Endothelial cell (in vitro differentiated cells): ENCODE measurements at places on chromosomes 12 and 14.

- no peaks in the 10 kb centered on the region for H3K4me1 ChIP-seq
- H3K4me3 ChIP-seq: no peak overlapping the region
- no peaks in the 10 kb centered on the region for H3K36me3 ChIP-seq
Measured at GRCh38 chr14:66982247-66982646, 207.0 kb upstream of the GARIN2 start.

GRCh38 chr12:88063375-88063774, 34.2 kb upstream of the C12orf50 start:
- H3K4me1 ChIP-seq: no peaks in the 10 kb centered on the region
- no peak overlapping the region for H3K4me3 ChIP-seq
- H3K27me3 ChIP-seq: no peaks in the 10 kb centered on the region
- DNase-seq: no peak
- H3K36me3 ChIP-seq: no peaks in the 10 kb centered on the region

GRCh38 chr12:62448436-62448835, 18.2 kb upstream of the MON2 start:
- no peak overlapping the region for H3K4me3 ChIP-seq
- no peaks in the 10 kb centered on the region for H3K4me1 ChIP-seq
- H3K27me3 ChIP-seq: no peaks in the 10 kb centered on the region
- DNase-seq: no peak
- H3K36me3 ChIP-seq: no peaks in the 10 kb centered on the region

DNA sequence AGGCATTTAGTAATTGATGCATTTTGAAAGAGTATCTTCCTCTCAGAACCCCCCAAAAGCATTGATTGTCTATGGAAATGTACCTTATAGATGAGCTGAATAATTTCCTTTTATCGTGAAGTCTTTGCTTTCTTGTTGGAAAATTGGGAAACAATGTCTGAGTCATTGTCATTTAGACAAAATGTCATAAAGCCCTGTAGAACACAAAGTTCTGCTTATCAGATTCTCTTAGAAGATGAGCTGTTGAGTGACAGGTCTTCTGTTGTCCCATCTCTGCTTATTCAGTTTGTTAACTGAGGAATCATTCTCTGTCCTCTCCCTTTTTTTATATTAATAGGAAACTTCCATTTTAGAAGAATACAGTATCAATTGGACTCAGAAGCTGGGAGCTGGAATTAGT, 22.9 kb downstream of the MAPKAPK5 start:
- peaks cover 2% of the 10 kb centered on the region for H3K4me1 ChIP-seq
- no peak overlapping the region for H3K27ac ChIP-seq
- no peak for DNase-seq
- H3K36me3 ChIP-seq: peaks cover 17% of the 10 kb centered on the region
- H3K4me3 ChIP-seq: no peak overlapping the region

- peaks cover 52% of the 10 kb centered on the region for H3K4me1 ChIP-seq
- H3K27ac ChIP-seq: peak overlapping the region; percentile 36
- H3K27me3 ChIP-seq: peaks cover 21% of the 10 kb centered on the region
- H3K36me3 ChIP-seq: peaks cover 47% of the 10 kb centered on the region
Measured at GRCh38 chr12:6936636-6937480, 6.8 kb upstream of the RNU7-1 start.

DNA sequence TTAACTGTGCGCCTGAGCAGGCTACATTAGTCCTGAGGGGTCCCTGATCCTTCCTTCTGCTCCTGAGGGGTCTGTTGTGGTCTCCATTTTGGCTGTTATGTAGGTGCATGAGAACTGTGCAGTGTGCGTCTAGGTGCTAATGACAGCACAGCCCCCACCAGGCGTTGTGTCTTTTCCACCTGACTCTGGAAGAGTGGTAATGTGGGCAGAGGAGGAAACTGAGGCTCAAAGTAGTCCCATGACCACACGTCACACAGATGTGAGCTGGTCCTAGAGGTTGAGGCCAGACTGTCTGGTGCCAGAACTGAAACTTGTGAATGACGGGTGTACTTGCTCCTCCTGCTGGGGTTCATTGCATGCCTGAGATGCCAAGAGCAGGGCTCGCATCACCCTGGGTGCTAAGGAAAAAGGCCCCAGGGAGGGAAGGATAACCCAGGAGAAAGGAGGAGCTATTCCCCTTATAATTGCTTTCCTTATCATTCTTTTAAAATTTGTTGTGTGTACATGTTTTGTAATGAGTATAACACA, 111.8 kb downstream of the SLC25A47 start:
- H3K27ac ChIP-seq: no peak overlapping the region
- H3K4me1 ChIP-seq: peaks cover 9% of the 10 kb centered on the region
- no peak overlapping the region for H3K4me3 ChIP-seq
- H3K36me3 ChIP-seq: peaks cover 3% of the 10 kb centered on the region
- no peak for DNase-seq

GRCh38 chr12:26712892-26713291, 120.1 kb downstream of the ITPR2 start:
- no peak for DNase-seq
- peaks cover 14% of the 10 kb centered on the region for H3K36me3 ChIP-seq
- H3K4me3 ChIP-seq: no peak overlapping the region

DNA sequence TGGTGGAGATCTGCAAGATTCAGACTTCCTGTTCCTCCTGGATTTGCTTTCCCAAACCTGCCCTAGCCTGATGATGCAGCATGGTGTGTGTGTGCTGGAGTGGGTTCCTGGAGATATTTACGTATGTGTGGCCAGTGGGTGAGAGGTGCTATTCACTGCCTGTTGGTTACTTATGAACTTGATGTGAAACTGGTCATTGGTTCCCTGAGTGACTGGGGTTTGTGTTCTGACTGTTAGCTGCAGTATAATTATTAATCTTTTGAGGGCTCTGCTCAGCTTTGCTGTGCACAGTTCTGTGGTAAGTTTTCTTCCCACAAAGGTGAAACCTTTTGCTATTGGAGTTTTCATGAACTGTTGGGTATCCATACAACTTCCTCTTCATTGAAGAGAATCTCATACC, 541.8 kb upstream of the FBXO33 start:
- no peaks in the 10 kb centered on the region for H3K36me3 ChIP-seq
- no peak overlapping the region for H3K4me3 ChIP-seq
- DNase-seq: no peak

DNA sequence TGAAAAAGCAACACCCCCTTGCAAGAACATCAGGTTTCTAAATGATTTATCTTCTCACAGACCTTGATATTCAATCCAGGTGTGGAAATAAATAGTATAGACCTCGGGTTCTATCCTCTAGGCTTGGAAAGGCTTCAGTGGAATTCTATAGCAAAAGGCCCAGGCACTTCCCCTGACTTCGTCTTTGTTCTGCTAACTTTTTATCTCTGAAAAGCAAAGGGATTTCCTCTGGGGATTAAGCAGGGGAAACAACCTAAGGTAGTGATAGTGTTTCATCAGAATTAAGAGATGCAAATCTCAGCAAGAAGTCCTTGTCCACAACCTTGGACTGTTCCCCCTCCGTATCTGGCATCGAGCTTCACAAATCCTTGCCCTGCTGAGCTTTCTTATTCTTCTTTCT, 59.5 kb upstream of the DUSP6 start:
- peaks cover 7% of the 10 kb centered on the region for H3K27me3 ChIP-seq
- DNase-seq: no peak
- H3K36me3 ChIP-seq: no peaks in the 10 kb centered on the region

GRCh38 chr14:29536886-29537511, 390.6 kb downstream of the PRKD1 start:
- no peak for DNase-seq
- H3K27me3 ChIP-seq: no peaks in the 10 kb centered on the region
- no peaks in the 10 kb centered on the region for H3K36me3 ChIP-seq
- no peak overlapping the region for H3K27ac ChIP-seq
- no peaks in the 10 kb centered on the region for H3K4me1 ChIP-seq
- H3K4me3 ChIP-seq: no peak overlapping the region

DNA sequence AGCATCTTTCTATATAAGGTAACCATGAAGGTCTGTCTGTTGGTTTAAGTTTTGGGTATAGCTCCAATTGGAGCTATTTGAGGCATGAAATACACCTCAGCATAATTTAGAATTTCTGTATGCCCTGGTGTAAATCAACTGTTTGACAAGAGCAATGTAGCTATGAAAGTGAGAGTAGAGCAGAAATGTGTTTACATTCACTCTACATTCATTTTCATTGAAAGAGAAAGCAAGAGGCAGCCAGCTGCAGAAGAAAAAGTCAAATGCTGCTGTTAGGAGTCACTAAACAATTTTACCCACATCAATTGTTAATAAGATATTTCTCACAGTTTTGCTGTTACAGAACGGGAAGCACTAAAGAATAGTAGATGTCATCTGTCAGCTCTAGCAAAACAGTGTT, 252.5 kb downstream of the SLC6A15 start:
- H3K4me3 ChIP-seq: no peak overlapping the region
- H3K36me3 ChIP-seq: no peaks in the 10 kb centered on the region
- H3K27ac ChIP-seq: no peak overlapping the region
- DNase-seq: no peak
- no peaks in the 10 kb centered on the region for H3K27me3 ChIP-seq

DNA sequence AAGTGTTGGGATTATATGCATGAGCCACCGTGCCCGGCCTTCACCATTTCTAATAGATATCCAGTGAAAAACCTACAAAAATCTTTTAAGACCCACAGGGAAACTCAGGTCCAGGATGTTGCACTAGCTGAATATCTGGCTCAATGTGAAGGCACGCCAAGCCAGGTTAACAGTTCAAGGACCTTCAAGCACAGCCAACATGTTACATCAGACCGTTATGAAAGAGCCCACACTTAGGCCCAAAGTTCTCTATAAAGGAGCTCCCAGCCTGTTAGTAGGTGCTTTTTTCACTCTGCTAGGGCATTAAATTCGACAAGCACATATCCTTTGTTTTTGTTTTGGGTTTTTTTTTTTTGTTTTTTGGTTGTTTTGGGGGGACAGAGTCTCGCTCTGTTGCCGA, 69.0 kb downstream of the OTX2 start:
- H3K36me3 ChIP-seq: no peaks in the 10 kb centered on the region
- no peak for DNase-seq
- H3K4me3 ChIP-seq: no peak overlapping the region
- H3K4me1 ChIP-seq: peaks cover 4% of the 10 kb centered on the region
- no peaks in the 10 kb centered on the region for H3K27me3 ChIP-seq

- H3K27ac ChIP-seq: no peak overlapping the region
- no peak overlapping the region for H3K4me3 ChIP-seq
- no peaks in the 10 kb centered on the region for H3K36me3 ChIP-seq
Measured at GRCh38 chr14:104294983-104295680, 156.7 kb downstream of the KIF26A start.

GRCh38 chr12:112226768-112227167, 101.4 kb downstream of the TRAFD1 start:
- no peak for DNase-seq
- peaks cover 31% of the 10 kb centered on the region for H3K36me3 ChIP-seq
- H3K27ac ChIP-seq: no peak overlapping the region
- H3K4me3 ChIP-seq: no peak overlapping the region
- H3K4me1 ChIP-seq: no peaks in the 10 kb centered on the region
- H3K27me3 ChIP-seq: no peaks in the 10 kb centered on the region

DNA sequence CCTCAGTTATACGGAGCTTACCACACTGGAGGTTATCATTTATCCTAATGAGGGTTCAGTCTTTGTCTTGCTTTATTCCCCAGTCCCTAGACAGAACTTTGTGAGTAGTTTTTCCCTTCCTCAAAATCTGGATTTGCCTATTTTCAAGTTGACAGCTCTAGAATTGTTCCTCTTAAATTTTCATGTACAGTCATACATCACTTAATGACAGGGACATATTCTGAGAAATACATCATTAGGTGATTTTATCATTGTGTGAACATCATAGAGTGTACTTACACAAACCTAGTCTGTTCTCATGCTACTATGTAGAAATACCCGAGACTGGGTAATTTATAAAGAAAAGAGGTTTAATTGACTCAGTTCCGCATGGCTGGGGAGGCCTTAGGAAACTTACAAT, 3.1 kb downstream of the PRKAB1 start:
- H3K27me3 ChIP-seq: peaks cover 3% of the 10 kb centered on the region
- no peak overlapping the region for H3K4me3 ChIP-seq
- no peak for DNase-seq
- H3K4me1 ChIP-seq: peaks cover 60% of the 10 kb centered on the region
- H3K36me3 ChIP-seq: peaks cover 27% of the 10 kb centered on the region

DNA sequence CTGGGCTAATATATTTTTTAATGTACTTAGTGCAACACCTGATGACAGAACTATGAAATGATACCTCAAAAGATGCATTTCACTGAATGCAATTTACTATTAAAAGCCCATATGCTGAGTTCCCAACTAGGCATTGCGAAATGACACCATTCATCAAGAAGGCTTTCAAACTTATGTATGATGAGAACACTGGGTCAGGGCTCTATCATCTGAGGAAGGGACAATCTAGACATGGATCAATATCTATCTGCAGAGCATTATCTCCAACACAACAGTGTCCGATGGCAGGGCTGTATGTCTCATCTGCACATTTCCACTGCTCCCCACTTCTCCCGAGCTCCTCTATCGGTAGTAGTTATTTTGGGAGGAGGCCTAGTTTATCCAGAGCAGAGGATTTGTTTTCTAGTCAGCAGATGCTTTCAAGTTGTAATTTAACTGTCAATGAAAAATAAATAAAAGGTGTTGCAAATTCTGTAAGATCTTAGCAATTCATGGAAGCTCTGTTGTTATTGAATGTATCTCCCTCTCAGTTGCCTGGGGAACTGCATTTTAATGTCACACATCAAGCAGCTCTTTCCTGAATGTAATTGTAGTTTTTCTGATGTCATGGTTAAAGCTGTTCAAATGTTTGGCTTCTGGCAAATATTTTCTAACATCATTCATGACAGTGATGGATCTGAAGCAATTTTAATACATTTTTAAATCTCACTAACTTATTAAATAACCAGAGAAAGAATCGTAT, 7.4 kb upstream of the GCH1 start:
- H3K4me3 ChIP-seq: no peak overlapping the region
- no peaks in the 10 kb centered on the region for H3K36me3 ChIP-seq
- H3K27me3 ChIP-seq: peaks cover 1% of the 10 kb centered on the region
- H3K4me1 ChIP-seq: no peaks in the 10 kb centered on the region

GRCh38 chr12:32587581-32588495, 91.3 kb upstream of the DNM1L start:
- peak overlapping the region; percentile 59 for H3K27ac ChIP-seq
- peaks cover 20% of the 10 kb centered on the region for H3K36me3 ChIP-seq
- H3K4me3 ChIP-seq: no peak overlapping the region
- peaks cover 2% of the 10 kb centered on the region for H3K27me3 ChIP-seq

DNA sequence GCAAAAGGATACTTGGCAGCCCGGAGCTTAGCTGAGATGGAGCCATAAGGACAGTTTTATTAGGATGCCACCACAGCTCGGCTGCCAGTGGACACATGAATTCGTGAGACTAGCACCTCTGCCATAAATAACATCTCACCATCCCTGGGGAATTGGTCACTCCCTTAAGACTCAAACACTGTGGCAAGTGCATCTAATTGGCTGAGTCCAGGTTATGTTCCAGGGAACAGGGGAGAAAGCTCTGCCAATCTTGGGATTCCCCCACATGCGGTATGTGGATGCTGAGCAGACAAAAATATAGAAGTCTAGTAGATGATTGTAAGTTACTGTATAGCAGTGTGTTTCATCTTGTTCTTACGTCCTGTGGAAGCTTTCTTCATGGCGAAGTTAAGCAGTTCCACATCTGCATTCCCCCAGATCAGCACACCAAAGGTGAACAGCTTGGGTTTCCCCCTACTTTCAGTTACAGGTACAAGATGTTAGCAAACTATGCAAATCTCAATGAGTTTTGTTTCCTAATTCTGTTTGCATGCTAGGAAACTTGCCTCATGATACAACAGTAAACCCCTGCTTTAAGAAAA, 131.1 kb downstream of the ETV6 start:
- H3K4me3 ChIP-seq: no peak overlapping the region
- no peak overlapping the region for H3K27ac ChIP-seq
- H3K4me1 ChIP-seq: peaks cover 51% of the 10 kb centered on the region
- DNase-seq: no peak
- peaks cover 3% of the 10 kb centered on the region for H3K27me3 ChIP-seq
- peaks cover 18% of the 10 kb centered on the region for H3K36me3 ChIP-seq
